ENCODE measurements at places on chromosomes 2 and 18. TPM values are rescaled to one million over a fixed set of nuclear protein-coding genes. Genes with fewer than 3 reads are reported as not detected.
A peak's percentile ranks its signal among the peaks of the same experiment; 100 is the strongest.

C1GALT1C1L gene
- 1.2 TPM for total RNA-seq

CIDEA gene
- 2.7 TPM for total RNA-seq

IL1F10 gene
- not detected for total RNA-seq

- H3K4me3 ChIP-seq: peak overlapping the region; percentile 58
- no peak for DNase-seq
- H3K4me1 ChIP-seq: peaks cover 9% of the 10 kb centered on the region
Observed at GRCh38 chr2:176637142-176637485, 367.9 kb downstream of the MTX2 start.

GRCh38 chr18:77107292-77107691 is 25.3 kb downstream of the MBP start:
- H3K27ac ChIP-seq: peak overlapping the region; percentile 78
- no peak overlapping the region for H3K4me3 ChIP-seq
- H3K4me1 ChIP-seq: peaks cover 79% of the 10 kb centered on the region
- DNase-seq: peak; percentile 89

DNA sequence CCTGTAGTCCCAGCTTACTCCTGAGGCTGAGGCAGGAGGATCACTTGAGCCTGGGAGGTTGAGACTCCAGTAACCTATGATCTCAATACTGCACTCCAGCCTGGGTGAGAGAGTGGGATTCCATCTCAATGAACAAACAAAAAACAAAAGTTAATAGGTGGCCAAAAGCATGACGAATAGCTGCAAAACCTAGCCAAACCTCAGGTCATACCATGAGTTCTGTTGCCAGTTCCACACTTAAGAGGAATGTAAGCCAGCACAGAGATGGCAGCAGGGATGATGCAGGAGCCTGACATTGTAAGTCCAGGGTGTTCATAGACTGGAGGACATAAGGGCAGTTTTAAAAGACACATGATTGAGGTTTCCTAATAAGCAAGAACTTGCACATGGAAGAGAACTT is 55.3 kb upstream of the RMDN2 start:
- no peaks in the 10 kb centered on the region for H3K36me3 ChIP-seq
- H3K27ac ChIP-seq: peak overlapping the region; percentile 37
- H3K4me1 ChIP-seq: peaks cover 40% of the 10 kb centered on the region
- H3K4me3 ChIP-seq: no peak overlapping the region

GRCh38 chr2:168517816-168518215 is 61.7 kb downstream of the CERS6 start:
- no peak for DNase-seq
- peaks cover 80% of the 10 kb centered on the region for H3K4me1 ChIP-seq
- H3K4me3 ChIP-seq: no peak overlapping the region
- no peaks in the 10 kb centered on the region for H3K27me3 ChIP-seq
